Smooth muscle cell of the brain vasculature (primary cell): ENCODE measurements at places on chromosomes 7 and 10.

DNA sequence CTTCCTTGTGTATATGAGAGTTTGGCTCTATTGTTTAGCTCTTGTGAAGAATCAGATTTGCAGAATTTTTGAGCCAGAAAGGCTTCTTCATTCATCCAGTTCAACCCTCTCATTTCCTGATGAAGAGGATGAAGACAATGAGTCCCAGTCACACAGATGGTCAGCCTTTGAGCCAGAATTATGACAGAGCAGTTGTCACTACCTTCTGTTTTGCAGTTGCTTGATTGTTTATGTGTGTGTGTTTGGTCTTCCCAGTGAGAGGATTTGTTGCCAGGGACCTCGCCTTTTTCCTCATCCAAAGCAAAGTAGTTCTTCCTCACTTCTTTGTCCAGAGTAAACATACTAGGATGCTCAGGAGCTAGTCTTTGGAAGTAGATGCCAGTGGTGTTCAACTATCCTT lies 15.6 kb downstream of the MDFIC start:
- no peak for DNase-seq

GRCh38 chr7:139099172-139099947 lies 10.2 kb downstream of the ZC3HAV1 start:
- no peak for DNase-seq

DNA sequence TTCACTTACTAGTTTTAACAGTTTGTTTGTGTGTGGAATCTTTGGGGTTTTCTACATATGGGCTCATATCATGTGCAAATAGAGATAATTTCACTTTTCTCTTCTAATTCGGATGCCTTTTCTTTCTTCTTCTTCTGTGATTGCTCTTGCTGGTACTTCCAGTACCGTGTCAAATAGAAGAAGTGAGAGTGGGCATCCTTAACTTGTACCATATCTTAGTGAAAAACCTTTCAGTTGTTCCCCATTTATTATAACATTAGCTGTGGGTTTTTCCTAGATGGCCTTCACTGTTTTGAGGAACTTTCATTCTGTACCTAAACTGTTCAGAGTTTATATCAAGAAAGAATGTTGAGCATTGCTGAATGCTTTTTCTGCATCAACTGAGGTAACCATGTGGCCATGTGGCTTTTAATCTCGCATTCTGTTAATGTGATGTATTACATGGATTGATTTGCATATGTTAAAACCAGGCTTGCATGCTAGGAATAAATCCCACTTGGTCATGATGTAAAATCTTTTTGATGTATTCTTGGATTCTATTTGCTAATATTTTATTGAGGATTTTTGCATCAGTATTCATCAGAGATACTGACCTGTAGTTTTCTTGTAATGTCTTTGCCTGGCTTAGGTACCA lies 78.7 kb downstream of the FAM107B start:
- no peak for DNase-seq

GRCh38 chr10:13321576-13321975 lies 21.7 kb upstream of the PHYH start:
- DNase-seq, result no peak

GRCh38 chr7:94149789-94150545 lies 145.8 kb upstream of the BET1 start:
- DNase-seq, result no peak

GRCh38 chr10:60253484-60253883 lies 136.2 kb downstream of the ANK3 start:
- DNase-seq, result no peak

DNA sequence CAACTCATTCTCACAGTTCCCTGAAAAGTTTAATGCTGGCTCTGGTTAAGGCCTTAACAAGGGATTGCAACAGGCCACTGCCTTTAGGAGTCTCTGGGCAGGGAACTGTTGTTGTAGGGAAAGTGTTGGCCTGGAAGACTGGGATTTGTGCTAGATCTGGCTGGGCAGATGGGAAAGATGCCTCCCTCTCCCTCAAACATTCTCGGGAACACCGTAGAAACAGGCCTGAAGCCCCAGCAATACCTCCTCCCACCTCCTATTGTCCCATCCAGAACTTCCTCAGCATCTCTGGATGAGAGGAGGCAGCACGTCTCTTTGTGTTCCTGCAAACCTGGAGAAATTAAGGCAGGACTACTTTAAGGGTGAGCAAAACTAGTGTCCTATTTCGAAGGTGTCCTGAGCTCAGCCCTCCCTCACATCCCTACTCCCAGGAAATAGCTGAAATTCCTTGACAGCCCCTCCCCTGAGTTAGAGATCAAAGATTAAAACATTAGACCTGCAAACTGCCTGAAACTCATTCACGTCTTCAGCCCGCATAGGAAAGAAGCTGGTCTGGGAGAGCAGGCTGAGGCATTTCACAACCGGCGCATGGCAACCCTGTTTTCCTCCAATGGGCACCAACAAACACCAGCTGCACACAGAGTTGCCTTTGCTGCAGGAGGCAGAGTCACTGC lies 10.9 kb upstream of the MAP3K8 start:
- DNase-seq, result no peak

- DNase-seq, result no peak
Observed at GRCh38 chr10:11331046-11331577, 280.3 kb downstream of the USP6NL start.

DNA sequence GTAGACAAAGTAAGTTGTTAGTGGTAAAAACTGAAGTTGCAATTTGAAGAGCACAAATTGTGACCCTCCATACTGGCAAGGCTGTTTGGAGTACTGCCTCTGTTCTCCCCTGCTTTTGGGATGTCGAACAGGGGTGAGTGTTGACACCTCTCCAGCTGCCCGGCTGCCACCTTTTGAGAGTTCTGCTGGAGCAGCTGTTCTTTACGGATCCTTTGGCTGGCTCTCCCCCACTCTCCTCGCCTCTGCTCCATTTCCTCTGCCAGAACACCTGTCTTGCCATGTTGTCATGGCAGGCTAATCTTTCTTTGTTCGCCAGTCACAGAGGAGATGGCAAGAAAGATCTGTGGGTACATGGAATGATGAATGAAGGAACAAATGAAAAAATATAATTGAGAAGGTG lies 34.9 kb downstream of the INSYN2A start:
- DNase-seq, result no peak

DNA sequence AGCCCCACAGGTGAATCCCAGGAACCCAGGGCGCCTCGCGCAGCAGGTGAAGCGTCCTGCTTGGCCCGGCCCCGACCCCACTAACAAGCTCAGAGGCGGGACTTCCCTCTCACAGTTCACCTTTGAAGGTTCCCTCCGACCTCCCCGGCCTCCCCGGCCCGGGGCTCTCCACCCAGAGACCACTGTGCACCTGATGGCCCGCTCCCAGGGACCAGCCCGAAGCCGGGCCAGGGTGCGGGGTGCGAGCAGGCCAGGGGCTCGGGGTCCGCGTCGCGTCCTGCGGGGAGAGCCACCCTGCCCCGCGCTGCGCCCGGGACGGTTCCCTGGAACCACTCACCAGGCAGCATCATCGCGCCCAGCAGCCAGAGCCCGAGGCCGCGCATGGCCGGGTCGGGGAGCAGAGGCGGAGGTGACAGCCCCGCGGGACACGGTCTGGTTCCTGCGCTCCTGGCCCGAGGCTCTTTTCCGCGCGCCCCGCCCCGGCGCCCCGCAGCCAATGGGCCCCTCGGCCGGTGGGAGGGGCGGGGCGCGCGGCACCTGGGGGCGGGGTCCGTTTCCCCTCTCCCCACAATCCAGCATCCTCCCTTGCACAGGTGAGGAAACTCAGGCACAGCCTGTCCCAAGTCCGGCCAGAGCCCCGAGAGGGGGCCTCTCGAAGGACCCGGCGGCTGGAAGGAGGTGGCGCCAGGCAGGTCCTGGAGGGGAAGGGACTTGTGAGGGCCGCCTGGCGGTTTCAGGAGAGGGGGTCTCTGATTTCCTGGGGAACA lies at the start of gene ADAM8:
ADAM8 (minus strand) TSS at position 434 of the 767 bp plus-strand sequence; CDS start at position 383, 51 bp downstream.
- no peak for DNase-seq

DNA sequence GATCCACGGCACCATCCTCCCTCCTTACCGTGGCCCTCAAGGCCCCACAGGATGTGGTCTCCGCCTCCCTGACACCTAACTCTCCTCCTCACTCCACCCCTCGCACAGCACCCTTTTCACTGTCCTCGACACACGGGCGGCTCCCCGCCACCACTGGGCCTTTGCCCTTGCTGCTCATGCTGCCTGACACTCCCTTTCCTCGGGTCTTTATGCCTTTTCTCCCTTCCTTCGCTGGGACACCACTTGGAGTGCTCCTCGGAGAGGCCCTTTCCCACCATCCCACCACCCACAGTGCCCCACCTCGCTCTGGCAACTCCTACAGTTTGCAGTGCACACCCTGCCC lies 7.9 kb upstream of the INMT start:
- no peak for DNase-seq

DNA sequence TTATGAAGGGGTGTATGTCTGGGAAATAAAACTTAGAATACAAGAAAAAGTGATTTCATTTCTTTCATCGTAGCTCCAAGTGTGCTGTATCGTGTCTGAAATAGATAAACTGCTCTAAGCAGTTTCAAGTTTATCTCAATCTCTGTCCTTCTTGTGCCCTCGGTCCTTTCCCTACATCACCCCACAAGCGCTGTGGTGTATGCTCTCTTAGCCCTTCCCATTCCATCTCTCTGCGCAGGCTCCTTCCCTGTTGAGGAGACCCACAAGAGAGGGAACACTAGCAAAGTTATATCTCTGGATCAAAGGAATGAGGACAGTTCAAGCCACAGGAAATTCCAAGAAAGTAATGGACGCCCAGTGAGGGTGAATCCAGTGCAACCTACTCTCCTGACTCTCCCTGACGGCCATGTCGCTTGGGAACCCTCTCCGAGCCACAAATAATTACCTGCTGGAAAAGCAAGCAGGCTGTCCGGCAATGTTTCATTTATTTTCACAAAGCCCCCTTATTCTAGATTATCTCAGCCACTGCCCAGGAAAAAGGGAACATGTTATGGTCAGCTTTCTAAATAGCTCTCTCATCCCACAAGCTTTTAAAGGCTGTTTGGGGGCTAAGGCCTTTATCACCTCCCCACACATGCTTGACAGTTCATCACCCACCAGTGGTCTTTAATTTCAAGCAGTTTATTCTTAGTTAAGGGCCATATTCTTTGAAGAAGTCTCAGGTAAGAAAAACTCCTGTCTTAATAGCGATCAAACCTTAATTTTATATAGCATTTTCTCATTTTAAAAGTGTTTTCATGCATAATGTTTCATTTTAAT lies 34.8 kb downstream of the LRRC4 start:
- no peak for DNase-seq

DNA sequence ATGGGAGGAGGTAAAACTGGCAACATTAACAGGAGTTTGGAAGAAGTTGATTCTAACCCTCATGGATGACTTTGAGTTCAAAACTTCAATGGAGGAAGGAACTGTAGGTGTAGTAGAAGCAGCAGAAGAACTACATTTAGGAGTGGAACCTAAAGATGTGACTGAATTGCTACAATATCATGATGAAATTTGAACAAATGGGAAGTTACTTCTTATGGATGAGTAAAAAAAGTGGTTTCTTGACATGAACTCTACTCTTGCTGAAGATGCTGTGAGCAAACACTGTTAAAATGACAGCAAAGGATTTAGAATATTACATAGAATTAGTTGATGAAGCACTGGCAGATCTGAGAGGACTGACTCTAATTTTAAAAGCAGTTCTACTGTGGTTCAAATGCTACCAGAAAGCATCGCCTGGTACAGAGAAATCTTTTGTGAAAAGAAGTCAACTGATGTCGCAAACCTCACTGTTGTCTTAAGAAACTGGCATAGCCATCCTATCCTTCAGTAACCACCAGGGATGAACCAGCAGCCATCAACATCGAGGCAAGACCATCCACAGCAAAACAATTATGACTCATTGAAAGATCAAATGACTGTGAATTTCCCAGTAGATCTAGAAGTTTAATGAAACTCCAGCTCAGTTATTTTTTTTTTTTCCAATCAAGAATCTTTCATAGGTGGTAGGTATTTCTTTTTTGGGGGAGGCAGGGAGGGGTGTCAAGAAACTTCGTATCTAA lies 20.8 kb downstream of the BRAF start:
- no peak for DNase-seq

DNA sequence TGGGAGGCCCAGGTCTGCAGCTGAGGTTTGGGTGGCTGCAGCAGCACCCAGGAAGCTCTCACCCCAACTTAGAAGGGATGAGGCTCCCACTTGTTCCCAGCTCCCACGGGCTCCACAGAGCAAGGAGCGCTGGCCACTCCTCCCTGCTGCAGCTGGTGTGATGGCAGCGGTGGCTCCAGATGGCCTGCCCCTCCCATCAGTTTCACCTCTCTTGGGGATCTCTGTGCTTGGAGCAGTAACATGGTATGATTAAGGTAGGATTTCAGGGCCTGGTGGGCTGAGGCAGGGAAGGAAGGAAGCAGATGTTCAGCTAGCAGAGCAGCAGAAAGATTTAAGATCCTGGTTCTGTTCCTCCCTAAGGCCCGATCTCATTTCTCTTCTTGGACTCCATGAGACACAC lies 66.8 kb upstream of the KIF5B start:
- DNase-seq, result no peak

- no peak for DNase-seq
Observed at GRCh38 chr7:93778384-93778783, 112.2 kb downstream of the TFPI2 start.

GRCh38 chr7:159137906-159138305 lies 6.8 kb downstream of the VIPR2 start:
- no peak for DNase-seq

- no peak for DNase-seq
Observed at GRCh38 chr7:127391591-127392181, 822 bp downstream of the ZNF800 start.

- DNase-seq, result no peak
Observed at GRCh38 chr7:87413029-87413428, 62.5 kb downstream of the ABCB4 start.
